ENCODE measurements at places on chromosomes 5 and 9. TPM values are rescaled to one million over a fixed set of nuclear protein-coding genes. Genes with fewer than 3 reads are reported as not detected.

Gene RNF183
- total RNA-seq = not detected

Gene FKTN
- total RNA-seq = 23.2 TPM

Gene SLC6A19
- not detected for total RNA-seq

Gene SLIT3
- total RNA-seq = 3.1 TPM

Gene ANGPTL2
- total RNA-seq = 5.9 TPM

Gene ACOT12
- under 0.01 TPM for total RNA-seq

Gene CATSPER3
- not detected for total RNA-seq

Gene IL4
- not detected for total RNA-seq

All from regular cardiac myocyte (primary cell).